Sciatic nerve (tissue), 2 donors: ENCODE measurements at places on chromosomes 1 and 21. TPM values are rescaled to one million over a fixed set of nuclear protein-coding genes. Genes with fewer than 3 reads are reported as not detected.

GRCh38 chr1:152167835-152168534 lies 9.0 kb upstream of the RPTN start:
- no peak for DNase-seq

GRCh38 chr1:78006521-78006920 lies 1.8 kb downstream of the DNAJB4 start:
- DNase-seq: no peak

SSR2 gene
- total RNA-seq: 126 TPM

DNA sequence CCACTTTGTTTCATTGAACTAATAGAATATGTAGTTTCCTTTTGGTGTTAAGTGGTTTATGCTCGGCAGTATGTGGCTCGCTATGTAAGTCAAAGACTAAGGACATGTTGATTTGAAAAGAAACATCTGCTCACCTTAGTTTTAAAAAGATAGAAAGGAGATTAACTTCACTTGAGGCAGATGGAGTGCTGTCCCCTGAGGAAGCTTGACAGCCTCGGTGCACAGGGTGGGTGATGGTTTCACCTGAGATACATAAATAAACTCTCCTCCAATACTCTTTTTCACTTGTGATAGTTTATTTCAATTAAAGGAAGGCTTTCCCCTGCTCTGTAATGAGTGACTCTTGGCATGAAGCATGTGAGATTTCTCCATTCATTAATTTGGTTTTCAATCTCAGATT lies 70.8 kb upstream of the FMN2 start:
- no peak for DNase-seq

GRCh38 chr1:234893359-234893724 lies 235.3 kb downstream of the TOMM20 start:
- no peak for DNase-seq

TNFRSF8 gene
- total RNA-seq: 5.2 TPM
